ENCODE measurements at places on chromosomes 4 and X. TPM values are rescaled to one million over a fixed set of nuclear protein-coding genes. Genes with fewer than 3 reads are reported as not detected.
A peak's percentile ranks its signal among the peaks of the same experiment; 100 is the strongest.

The F8A3 gene
- 0.73 TPM for total RNA-seq

The DCX gene
- 4.8 TPM for total RNA-seq

The AREG gene
- total RNA-seq = not detected

The TLR6 gene
- 0.07 TPM for total RNA-seq

The MAB21L2 gene
- total RNA-seq = 38.3 TPM

The PDE5A gene
- 32.4 TPM for total RNA-seq

The PFKFB1 gene
- total RNA-seq = 0.74 TPM

The FRMD7 gene
- total RNA-seq = not detected

The TMEM144 gene
- 2.0 TPM for total RNA-seq

The EXOC1L gene
- not detected for total RNA-seq

The CISD2 gene
- 78.6 TPM for total RNA-seq

GRCh38 chr4:7531640-7531994 lies 96.9 kb upstream of the PSAPL1 start:
- H3K4me1 ChIP-seq = peaks cover 40% of the 10 kb centered on the region
- no peaks in the 10 kb centered on the region for H3K27me3 ChIP-seq
- H3K4me3 ChIP-seq = no peak overlapping the region

DNA sequence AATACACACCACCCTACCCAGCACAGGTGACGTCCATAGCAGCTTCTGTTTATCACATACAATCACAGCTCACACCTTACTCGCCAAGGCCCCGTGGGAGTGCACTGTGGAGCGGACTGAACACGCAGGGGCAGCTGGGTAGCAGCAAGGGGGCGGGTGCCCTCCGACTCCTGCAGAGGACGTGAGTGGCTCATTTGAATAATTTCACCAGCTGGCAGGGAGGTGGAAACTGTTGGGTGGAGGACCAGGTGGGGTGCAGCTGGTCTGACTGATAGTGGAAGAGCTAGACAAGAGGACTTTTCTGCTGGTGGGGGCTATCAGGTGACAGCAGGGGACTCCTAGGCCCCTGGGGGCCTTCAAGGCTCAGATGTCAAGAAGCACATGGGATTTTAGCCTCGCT lies 16.3 kb downstream of the MAN2B2 start:
- no peaks in the 10 kb centered on the region for H3K36me3 ChIP-seq
- no peak overlapping the region for H3K4me3 ChIP-seq
- no peaks in the 10 kb centered on the region for H3K4me1 ChIP-seq

- no peaks in the 10 kb centered on the region for H3K36me3 ChIP-seq
- no peaks in the 10 kb centered on the region for H3K27me3 ChIP-seq
- H3K4me3 ChIP-seq = no peak overlapping the region
- H3K27ac ChIP-seq = no peak overlapping the region
- H3K4me1 ChIP-seq = no peaks in the 10 kb centered on the region
These were observed 24.5 kb upstream of the HNRNPD start for GRCh38 chr4:82398263-82398662.

GRCh38 chr4:122639181-122639580 lies 18.3 kb upstream of the IL21 start:
- H3K27me3 ChIP-seq = no peaks in the 10 kb centered on the region
- H3K4me1 ChIP-seq = no peaks in the 10 kb centered on the region
- H3K27ac ChIP-seq = no peak overlapping the region
- H3K36me3 ChIP-seq = no peaks in the 10 kb centered on the region
- H3K4me3 ChIP-seq = no peak overlapping the region

DNA sequence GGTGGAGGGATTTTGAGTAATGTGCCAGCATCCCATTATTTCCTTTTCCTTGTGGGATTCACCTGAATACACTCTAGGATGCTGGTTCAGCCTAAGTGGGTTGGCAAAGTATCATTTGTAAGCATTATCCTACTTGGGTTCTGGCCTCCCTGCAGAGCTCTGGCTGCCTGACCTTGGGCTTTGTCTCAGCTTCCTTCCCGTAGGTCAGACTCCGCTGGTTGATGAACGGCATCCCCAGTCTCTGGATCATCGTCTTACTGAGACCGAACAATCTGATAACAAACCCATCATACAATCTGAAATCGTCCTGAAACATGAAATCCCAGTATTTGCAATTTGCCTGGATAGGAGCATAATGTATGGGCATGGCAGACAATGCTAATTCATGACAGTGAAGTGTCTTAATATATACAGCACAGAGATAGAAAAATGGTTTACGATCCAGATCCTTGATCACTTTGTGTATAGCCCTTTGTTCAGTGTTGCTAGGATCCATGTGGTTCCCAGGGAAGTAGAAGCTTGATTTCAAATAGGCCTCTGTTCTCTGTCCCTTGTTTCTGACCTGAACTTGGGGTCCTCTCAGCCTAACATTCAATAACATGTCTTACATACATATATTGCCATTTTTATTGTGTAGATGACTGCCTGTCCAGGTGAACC lies 5.5 kb downstream of the MID2 start:
- no peaks in the 10 kb centered on the region for H3K4me1 ChIP-seq
- H3K27ac ChIP-seq = no peak overlapping the region
- DNase-seq = no peak
- H3K27me3 ChIP-seq = peaks cover 25% of the 10 kb centered on the region

DNA sequence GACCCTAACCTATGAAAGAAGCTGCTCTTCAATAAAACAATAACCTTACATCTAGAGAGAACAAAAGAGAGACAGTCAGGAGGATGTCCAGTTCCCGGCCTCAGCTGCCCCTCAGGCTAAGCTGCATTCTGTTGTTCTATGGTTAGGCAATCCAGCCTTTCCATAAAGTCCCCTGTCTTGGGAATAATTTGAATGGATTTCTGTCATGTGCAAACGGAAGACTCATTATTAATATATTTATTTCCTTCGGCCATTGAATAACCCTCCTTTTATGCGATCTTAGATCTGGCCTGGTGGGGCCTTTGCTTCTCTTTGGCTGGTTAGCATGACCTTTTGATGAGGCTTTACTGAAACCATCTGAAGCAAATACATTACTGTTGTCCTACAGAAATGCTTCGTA lies 80.1 kb downstream of the ANKRD50 start:
- no peak for DNase-seq
- H3K36me3 ChIP-seq = no peaks in the 10 kb centered on the region
- no peak overlapping the region for H3K27ac ChIP-seq

GRCh38 chr4:94032754-94033153 lies 174.9 kb upstream of the SMARCAD1 start:
- H3K27ac ChIP-seq = no peak overlapping the region
- no peaks in the 10 kb centered on the region for H3K36me3 ChIP-seq
- peak; percentile 2 for DNase-seq

GRCh38 chr4:85824166-85824945 lies 349.4 kb downstream of the ARHGAP24 start:
- no peak overlapping the region for H3K4me3 ChIP-seq
- no peaks in the 10 kb centered on the region for H3K27me3 ChIP-seq
- DNase-seq = no peak
- no peaks in the 10 kb centered on the region for H3K36me3 ChIP-seq

- H3K36me3 ChIP-seq = no peaks in the 10 kb centered on the region
- no peaks in the 10 kb centered on the region for H3K4me1 ChIP-seq
- H3K27me3 ChIP-seq = no peaks in the 10 kb centered on the region
- no peak for DNase-seq
These were observed 45.5 kb downstream of the PRDM5 start for GRCh38 chr4:120877021-120877420.

GRCh38 chr4:7960790-7961655 lies 21.4 kb upstream of the AFAP1 start:
- no peak for DNase-seq
- no peaks in the 10 kb centered on the region for H3K4me1 ChIP-seq
- H3K27me3 ChIP-seq = no peaks in the 10 kb centered on the region
- no peaks in the 10 kb centered on the region for H3K36me3 ChIP-seq
- H3K4me3 ChIP-seq = no peak overlapping the region

DNA sequence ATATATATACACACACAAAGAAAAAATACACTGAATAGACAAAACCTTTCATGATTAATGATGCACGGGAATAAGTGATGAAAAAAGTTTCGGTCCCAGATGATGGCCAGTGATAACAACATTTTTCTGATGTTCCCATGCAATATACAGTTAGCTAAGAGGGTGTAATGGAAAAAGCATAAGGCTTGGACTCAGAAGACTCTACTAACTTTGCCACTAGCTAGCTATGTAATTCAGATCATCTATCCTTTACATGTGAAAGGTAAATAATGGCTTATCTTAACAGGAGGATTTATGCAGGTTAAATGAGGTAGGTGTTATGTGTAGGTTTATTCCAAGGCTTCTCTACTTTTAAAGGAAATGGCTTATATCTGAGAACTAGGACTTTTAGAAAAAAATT lies 4.3 kb downstream of the RPS3A start:
- no peaks in the 10 kb centered on the region for H3K27me3 ChIP-seq
- H3K36me3 ChIP-seq = peaks cover 17% of the 10 kb centered on the region
- DNase-seq = no peak
- no peak overlapping the region for H3K27ac ChIP-seq
- H3K4me3 ChIP-seq = no peak overlapping the region

DNA sequence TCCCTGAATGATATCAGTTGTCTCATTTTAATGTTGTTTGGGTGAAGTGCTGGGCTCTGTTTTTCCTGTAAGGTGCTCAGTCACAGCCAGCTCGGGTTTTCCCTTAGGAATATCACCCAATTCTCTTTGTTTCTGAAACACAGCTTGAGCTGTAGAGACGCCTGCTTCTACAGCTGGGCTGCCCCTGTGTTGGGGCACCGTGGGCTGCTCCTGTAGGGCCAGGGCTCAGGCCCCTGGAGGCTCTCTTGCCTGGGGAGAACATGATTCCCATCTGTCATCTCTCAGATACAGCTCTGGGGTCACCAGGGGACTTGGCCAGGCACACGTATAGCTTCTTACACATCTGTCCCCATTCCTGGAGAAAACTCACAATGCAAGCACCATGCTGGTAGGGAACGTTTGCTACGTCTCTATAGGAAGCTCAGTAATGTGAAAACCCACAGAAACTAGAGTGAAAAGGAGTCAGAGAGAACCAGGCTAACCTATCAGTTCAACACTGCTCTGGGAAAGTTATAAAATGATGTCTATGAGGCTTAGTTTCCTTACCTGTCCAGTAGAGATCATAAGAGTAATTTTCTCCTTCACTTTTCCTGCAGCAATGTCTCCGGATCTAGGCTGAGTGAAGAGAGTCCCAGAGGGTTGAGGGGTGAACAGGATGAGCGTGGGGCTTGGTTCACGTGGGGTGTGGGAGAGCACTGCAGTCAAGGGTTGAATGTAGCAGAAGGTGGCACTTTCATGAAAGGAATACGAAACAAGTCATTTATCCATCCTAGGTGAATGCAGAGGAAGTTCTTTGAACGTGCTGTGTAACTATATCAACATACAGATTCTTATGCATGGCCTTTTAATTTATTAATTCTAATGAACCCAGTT lies 14.5 kb downstream of the FHDC1 start:
- no peaks in the 10 kb centered on the region for H3K27me3 ChIP-seq
- no peak overlapping the region for H3K27ac ChIP-seq
- H3K4me1 ChIP-seq = peaks cover 21% of the 10 kb centered on the region
- no peak for DNase-seq
- H3K4me3 ChIP-seq = no peak overlapping the region
- H3K36me3 ChIP-seq = no peaks in the 10 kb centered on the region

DNA sequence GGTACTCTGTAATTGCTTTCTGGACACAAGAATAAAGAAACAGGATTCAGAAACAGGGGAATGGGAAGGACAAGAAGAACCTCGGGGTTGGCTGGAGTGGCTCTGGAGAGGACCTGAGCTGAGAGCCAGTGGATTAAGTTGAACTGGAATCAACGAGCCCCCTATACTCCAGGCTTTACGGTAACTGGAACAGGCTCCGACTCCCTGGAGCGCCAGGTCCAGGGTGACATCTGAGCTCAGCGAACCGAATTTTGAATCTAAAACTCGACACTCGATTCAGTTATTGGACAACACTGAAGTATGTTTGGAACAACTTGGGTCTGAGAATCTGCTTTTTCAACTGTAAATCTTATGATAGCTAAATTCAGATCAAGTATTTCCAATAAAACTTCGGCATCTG lies 23.9 kb downstream of the HMX1 start:
- no peak overlapping the region for H3K27ac ChIP-seq
- H3K36me3 ChIP-seq = no peaks in the 10 kb centered on the region
- no peaks in the 10 kb centered on the region for H3K4me1 ChIP-seq
- DNase-seq = peak; percentile 53
- no peak overlapping the region for H3K4me3 ChIP-seq
- peaks cover 57% of the 10 kb centered on the region for H3K27me3 ChIP-seq

GRCh38 chr4:156956826-156957368 lies 14.7 kb downstream of the PDGFC start:
- H3K36me3 ChIP-seq = no peaks in the 10 kb centered on the region
- no peaks in the 10 kb centered on the region for H3K27me3 ChIP-seq
- no peak for DNase-seq
- H3K4me1 ChIP-seq = peaks cover 3% of the 10 kb centered on the region
- H3K4me3 ChIP-seq = no peak overlapping the region

DNA sequence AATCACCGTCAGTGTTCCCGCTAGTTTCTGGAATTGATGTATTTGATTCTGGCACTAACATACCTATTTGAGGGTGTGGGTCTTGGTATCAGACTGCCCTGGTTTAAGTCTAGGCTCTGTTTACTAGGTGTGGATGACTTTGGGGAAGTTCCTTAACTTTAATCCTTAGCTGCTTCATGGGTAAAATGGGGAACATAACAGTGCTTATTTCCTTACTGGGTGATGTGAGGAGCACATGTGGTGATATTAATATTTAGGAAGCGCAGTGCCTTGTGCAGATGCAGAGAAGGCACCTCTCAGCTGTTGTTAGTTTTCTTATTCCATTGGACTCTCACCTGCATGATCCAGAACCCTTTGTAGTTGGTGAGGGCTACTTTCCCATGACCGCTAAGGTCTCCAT lies 17.1 kb downstream of the RNF4 start:
- H3K4me1 ChIP-seq = peaks cover 27% of the 10 kb centered on the region
- H3K36me3 ChIP-seq = peaks cover 9% of the 10 kb centered on the region
- no peaks in the 10 kb centered on the region for H3K27me3 ChIP-seq
- no peak for DNase-seq
- no peak overlapping the region for H3K27ac ChIP-seq

DNA sequence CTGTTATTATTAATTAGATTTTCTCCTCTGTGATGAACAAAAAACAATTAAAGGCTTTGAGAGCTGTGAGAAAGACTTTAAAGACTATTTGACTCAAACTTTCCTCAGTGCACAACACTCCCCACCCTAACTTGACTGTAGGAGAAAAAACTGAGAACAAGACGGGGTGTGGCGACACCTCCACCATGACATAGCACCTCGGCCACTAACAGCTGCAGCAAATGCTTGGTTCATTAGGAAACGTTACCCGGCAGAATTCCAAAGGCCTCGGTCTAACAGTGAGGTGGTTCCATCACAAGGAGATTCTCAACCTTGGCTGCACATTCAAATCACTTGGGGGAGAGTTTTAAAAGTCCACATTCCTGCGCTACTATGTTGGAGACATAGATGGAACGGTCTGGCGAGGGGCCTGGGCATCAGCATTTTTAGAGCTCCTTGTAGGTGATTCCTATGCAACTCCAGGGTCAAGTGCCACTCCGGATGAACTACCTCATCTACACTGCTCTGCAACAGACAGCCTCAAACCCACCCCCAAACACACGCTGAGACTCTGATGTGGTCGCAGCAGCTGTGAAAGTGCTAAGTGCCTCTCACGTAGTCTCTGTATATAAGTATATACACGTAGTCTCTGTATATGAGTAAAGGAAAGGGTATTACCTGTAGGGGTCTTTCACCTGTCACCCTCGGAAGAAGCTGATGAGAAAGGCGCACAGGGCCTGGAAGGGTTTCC lies 1.0 kb downstream of the FGFBP2 start:
- no peak overlapping the region for H3K27ac ChIP-seq
- H3K27me3 ChIP-seq = no peaks in the 10 kb centered on the region
- no peaks in the 10 kb centered on the region for H3K4me1 ChIP-seq
- H3K4me3 ChIP-seq = no peak overlapping the region
- no peaks in the 10 kb centered on the region for H3K36me3 ChIP-seq
